ENCODE measurements at places on chromosomes 6 and 20.

DNA sequence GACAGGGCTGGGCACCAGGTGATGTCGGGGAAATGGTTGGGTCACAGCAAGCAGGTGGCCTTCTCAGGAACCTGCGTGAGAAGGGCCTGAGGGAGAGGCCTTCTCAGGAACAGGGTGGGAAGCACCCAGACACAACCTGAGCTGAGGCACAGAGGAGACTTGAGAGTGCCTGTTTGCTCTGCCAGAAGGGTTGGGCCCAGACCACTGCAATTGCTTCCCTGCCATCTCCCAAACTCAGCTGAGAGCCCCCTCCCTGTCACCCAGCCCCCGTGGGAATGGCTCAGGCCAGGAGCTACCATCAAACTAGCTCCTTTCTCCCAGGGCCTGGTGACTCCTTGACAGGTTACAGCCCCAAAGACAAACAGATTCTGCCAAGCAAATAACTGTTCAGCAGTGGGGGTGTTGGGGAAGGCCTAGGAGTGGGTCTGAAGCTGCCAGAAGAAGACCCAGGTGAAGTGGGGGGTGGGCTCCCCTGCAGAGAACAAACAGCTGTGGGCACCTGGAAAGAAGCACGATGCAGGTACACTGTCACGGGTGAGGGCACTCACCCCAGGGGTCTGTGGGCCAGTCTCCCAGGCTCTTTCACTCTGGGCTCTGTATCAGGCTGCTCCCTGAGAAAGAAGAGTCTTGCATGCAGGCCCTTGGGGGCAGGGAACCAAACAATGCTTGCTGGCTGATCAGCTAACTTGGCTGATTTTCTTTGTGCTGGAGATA, 30.4 kb upstream of the SPDEF start:
- DNase-seq, result no peak

DNA sequence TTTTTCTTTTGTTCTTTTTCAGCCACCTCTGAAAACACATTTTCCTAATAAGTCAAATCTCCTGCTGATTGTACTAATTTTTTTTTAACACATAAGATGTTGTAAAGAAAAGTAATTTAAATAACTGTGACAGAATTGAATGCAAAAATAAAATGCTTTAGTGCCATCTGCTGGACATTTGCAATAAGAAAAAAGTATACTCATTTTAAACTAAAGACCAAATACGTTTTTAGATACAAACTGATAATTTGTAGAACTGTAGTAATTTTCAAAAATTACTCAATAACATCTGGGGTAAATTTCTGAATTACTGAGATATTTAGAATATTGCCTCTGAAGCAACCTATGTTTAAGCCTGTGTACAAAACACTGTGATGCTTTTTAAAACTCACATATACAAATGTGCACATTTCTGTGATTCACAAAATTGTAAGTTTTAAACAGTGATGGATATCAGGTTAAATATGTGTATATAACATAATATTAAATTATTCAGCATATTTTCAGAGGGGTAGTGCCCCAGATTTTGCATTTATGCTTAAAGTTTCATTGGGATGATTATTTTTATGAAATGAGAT, 198.7 kb downstream of the RIMS1 start:
- no peak for DNase-seq

- no peak for DNase-seq
These were observed 149.4 kb downstream of the CD24 start for GRCh38 chr6:106825156-106825555.

- no peak for DNase-seq
These were observed 474.2 kb upstream of the SULF2 start for GRCh38 chr20:48259456-48259855.

DNA sequence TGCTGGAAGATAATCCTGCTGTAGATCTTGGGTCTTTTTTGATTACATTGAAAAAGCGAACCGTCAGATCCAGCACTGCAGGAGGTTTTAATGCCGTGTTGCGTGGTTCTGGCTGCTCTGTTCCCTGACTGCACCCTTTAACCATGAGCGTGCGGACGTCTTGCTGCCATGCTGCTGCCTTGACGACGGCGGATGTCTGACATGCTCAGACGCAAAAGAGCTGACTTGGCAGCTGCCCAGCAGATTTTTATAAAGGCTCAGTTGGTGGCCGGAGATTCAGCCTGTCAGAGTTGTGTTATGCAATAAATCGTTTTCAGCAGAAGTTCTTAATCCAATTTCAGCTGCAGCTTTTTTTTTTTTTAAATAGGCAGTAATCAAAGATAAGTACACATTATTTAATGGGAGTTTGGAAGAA, 119.4 kb downstream of the JARID2 start:
- peak; percentile 54 for DNase-seq

GRCh38 chr6:113326781-113327180, 530.4 kb upstream of the MARCKS start:
- no peak for DNase-seq

- DNase-seq, result no peak
These were observed 2.3 kb upstream of the CEBPB start for GRCh38 chr20:50188287-50188688.

DNA sequence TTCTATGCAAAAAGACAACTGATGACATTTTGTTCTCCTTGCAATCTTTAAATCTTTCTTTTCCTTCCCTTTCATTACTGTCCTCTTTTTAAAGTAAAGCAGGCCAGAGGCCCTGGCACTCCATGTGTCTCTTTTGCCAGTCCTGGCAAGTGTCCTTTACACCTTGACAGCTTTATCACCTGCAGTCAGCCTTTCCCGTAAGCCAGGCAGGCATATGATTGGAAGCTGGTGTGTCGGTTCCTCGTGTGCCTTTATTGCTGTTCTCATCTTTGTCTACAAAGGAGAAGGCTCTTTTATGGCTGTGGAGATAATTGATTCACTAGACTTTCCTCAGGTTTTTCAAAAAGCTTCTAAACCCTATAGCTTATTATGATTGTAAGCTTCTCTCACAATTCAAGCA, 162.3 kb upstream of the FBXL4 start:
- DNase-seq, result no peak

GRCh38 chr6:12137480-12137879, 125.4 kb downstream of the HIVEP1 start:
- DNase-seq, result no peak

DNA sequence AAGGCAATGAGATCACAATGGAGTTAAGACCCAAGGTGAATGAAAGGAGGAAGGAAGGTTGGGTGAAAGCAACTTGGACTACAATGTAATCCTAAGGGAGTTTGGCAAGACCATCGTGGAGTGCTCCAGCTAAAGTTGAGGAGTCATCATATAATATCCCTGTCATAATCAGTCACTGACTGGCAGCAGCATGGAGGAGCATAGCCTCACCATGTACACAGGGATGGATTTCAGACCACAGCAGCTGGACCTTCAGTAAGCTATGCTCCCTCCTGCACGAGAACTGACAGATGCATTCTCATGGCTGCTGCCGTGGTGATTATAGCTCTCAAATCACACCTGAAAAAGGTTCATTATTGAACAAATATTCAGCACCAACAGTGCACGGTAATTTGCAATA, 43.0 kb downstream of the GOPC start:
- no peak for DNase-seq

- DNase-seq, result no peak
These were observed 35.1 kb downstream of the DSE start for GRCh38 chr6:116405652-116406356.

DNA sequence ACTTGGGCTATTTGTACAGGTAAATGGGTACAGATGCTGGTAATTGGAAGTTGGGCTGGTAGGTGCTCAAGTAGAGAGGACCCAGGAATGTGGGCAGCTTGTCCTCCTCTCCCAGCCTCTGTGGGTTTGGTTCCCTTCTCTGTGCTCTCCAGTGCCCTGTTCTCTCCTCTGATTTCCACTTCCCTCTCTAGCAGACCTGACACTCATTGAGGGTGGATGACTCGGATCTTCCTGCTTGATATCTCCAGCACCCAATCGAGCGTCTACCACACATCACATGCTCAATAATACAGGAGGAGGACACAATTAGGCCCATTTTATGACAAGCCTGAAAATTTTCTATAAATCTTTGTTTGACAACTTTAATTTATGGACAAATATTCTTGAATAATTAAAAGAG, 23.7 kb downstream of the CST1 start:
- no peak for DNase-seq

DNA sequence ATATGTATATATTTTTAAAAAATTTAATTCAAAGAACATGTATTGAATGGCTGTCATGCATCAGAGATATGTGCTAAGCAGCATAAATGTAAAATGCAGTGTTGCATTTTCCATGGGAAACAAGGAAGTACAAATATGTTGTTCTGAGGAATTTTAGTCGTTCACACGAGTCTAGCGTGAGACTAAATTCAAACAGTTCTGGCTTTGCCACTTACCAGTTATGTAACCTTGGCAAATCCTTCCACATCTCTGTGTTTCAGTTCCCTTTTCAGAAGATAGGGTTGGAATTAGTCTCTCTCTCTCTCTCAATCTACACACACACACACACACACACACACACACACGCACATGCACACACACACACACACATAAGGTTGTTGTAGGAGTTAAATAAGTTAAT, 305.4 kb downstream of the UTRN start:
- DNase-seq, result no peak

DNA sequence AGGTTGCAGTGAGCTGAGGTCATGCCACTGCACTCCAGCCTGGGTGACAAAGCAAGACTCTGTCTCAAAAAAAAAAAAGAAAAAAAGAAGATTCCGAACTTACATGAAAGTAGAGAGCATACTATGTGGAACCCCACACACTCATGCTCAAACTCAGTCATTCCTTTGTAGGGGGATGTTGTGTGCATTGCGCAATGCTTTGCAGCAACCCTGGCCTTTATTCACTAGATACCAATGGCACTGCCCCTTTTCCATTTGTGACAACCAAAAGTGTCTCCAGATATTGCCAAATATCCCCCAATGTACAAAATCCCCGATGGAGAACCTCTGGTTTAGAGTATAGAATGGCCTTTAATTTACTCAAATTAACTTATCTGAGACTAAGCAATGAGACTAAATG, 158.6 kb downstream of the GJA1 start:
- DNase-seq, result no peak

GRCh38 chr6:143698759-143699429, 21.1 kb downstream of the PHACTR2 start:
- DNase-seq, result no peak

DNA sequence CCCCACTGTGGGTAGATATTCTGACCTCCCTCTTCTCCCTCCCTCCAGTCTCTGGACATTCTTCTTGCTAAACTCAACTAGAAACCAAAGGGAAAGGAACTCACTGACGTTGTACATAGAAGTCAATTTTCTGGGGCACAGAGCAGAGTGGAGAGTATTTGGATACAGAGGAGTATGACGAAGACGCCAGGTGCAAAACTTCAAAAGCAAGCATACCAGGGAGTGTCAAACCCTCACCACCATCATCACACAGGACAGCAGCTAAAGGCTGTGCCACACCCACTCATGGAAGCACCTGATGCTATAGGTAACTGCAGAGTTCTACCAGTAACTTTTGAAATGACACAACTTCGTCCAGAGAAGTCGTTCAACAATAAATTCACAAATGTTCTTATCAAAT, 64.8 kb downstream of the FYN start:
- no peak for DNase-seq

DNA sequence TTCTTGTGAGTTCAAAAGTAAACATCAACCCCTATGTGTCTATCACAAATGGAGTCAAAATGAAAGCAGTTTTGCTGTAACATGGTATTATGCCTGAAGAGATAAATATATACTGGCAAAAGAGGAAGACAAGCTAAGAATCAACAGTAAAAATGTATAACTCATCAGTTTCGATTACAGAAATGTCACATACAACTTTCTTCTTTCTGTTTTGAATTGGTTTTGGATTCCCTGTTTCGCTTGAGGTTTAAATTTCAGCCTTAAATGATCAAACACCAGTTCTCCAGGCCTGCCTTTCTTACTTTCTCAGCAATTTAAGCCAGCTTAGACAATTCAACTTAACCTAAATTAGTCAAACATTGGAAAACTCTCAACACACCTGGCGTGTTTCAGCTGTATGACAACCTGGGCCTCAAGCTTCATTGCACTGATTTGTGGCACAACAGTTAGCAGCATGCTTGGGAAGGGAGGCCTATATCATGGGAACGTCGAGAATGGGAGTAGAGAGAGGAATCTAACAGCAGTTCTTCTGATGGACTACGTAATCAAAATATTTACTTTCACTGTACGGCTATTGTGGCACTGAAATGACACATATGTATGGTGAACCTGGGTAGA, 51.9 kb upstream of the MARCKS start:
- DNase-seq, result no peak

DNA sequence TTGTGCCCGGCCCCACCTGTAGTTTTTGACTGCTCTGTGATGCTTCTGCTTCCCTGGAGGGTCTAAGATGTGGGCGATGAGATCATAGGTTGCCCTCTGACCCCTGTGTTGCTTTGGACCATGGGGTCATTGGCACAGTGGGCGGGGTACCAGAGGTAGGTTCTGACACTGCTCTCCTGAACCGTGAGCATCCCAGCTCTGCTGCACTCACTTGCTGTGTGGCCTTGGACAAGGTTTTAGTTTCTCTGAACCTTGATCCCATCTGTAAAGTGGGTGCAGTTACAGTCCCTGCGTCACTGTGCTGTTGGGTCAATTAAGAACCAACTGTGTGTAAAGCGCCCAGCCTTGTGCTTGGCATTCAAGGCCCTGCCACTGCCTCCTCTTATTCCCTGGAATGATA, 30.9 kb downstream of the SRC start:
- no peak for DNase-seq

- DNase-seq, result no peak
These were observed 80.1 kb downstream of the RIPOR3 start for GRCh38 chr20:50611128-50611810.

GRCh38 chr6:30870546-30870945, 13.8 kb upstream of the DDR1 start:
- DNase-seq, result no peak

DNA sequence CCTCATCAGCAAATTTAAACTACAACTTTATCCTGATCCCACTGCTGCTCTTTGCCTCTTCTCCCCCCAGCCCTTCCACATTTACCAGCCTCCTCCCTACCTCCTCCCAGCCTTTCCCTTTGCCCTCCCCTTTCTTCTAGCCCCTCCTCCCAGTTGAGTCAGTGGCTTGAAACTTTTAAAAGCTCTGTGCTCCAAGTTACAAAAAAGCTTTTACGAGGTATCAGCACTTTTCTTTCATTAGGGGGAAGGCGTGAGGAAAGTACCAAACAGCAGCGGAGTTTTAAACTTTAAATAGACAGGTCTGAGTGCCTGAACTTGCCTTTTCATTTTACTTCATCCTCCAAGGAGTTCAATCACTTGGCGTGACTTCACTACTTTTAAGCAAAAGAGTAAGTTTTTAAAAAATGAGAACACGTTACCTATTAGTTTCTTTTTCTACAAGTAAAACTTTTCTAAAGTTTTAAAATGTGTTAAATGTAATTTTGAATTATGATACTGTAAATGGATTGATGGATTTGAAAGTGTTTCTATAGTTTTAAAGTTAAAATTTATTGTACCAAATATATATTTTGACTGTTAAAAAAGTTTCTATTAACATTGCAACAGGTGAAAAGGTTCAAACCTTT, at the start of gene GJA1:
Gene GJA1 (plus strand): TSS at position 203 of the 626 bp plus-strand sequence. CDS start 11,202 bp downstream, outside the sequence.
- no peak for DNase-seq

Data from activated T-cell treated with anti-CD3 and anti-CD28 coated beads, Interleukin-2, amount 50 U/mL, for 1 hour (primary cell).